Endothelial cell of umbilical vein (primary cell): ENCODE measurements at places on chromosomes 16 and 17. TPM values are rescaled to one million over a fixed set of nuclear protein-coding genes. Genes with fewer than 3 reads are reported as not detected.

DNA sequence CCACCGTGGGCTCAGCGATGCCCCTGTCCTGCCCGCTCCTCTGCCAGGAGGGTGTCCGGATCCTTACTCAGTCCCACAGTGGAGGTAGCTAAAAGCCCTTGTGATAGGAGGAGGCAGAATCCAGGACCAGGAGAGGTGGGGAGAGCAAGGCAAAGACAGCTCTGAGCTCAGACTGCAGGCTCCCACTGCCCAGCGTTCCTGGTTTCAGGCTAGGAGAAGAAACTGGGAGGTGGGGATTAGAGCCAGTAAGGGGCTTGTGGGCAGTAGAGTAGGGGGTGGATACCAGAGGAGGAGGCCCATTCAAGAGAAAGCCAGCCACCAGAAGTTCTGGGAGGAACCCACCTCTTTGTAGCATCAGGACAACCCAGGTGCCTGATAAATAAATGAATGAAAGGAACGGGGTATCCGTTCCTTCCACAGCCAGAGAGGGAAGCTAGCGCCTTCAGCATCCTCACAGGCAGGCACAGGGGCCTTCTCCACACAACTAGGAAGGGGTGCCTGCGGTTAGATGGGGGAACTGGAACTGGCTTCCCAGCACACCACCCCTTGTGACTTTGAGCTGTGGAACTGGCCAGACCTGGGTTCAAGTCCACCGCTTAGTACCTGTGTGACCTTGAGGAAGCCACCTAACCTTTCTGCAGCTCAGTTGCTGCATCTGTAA is 2.3 kb downstream of the IL21R start:
- no peak for DNase-seq

The HS3ST3B1 gene
- not detected in 2 replicates for polyA plus RNA-seq

The KRT17 gene
- 0.83 and 0.96 TPM in 2 replicates for polyA plus RNA-seq

GRCh38 chr17:41403404-41404023 is 6.1 kb upstream of the KRT31 start:
- peak; percentile 41 for DNase-seq

The KRTAP1-4 gene
- not detected in 2 replicates for polyA plus RNA-seq

The NACA2 gene
- polyA plus RNA-seq = not detected in 2 replicates

The HSPB9 gene
- 0.03 TPM in 1 of 2 replicates, not detected in the other for polyA plus RNA-seq

The LDAF1 gene
- 29.4 and 37.5 TPM in 2 replicates for polyA plus RNA-seq

The MVD gene
- 60.3 and 64.4 TPM in 2 replicates for polyA plus RNA-seq
